ENCODE measurements at places on chromosomes 7 and 10.
A peak's percentile ranks its signal among the peaks of the same experiment; 100 is the strongest.

DNA sequence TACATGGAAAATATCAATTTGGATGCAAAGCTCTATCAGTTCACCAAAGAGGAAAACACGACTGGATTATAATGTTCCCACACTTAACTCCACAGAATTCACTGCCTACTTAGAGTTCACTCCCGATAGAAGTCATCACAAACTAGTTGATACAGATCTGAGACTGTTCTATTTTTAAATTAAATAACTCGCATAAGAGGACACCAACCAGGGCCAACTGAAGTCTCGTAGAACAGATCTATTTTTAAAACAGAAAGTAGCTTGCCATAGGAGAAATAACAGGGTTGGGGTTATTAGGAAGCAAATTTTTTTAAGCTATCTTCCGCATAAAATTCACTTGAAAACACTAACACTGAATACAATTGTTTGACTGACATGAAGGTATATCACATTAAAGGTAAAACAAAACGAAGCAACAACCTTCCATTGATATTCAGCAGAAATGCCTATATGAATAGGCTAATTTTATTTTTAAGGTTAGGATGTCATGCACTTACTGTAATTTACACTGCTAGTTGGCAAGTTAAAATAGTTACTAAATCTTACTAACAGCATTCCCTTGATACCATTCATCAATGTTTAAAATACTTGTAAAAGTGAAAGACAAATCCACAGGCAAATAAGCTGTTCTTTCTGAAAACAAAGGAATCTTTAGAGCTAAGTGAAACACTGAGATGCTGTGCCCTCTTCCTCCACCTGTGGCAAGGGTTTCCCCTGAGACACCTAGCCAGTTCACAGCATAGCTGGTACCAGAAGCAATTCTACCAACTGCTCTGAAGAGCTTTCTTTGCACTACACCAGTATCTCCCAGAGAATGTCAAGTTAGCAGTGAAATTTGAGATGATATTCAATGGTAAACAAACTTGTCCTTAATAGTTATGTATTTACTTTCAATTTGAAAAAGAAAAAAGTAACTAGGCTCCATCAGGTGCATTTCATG, 186.7 kb upstream of the ANK3 start:
- DNase-seq = no peak

GRCh38 chr10:97724341-97724941, 10.9 kb downstream of the MARVELD1 start:
- peak; percentile 32 for DNase-seq

GRCh38 chr10:102112210-102112817, 7.9 kb downstream of the LDB1 start:
- no peak for DNase-seq

DNA sequence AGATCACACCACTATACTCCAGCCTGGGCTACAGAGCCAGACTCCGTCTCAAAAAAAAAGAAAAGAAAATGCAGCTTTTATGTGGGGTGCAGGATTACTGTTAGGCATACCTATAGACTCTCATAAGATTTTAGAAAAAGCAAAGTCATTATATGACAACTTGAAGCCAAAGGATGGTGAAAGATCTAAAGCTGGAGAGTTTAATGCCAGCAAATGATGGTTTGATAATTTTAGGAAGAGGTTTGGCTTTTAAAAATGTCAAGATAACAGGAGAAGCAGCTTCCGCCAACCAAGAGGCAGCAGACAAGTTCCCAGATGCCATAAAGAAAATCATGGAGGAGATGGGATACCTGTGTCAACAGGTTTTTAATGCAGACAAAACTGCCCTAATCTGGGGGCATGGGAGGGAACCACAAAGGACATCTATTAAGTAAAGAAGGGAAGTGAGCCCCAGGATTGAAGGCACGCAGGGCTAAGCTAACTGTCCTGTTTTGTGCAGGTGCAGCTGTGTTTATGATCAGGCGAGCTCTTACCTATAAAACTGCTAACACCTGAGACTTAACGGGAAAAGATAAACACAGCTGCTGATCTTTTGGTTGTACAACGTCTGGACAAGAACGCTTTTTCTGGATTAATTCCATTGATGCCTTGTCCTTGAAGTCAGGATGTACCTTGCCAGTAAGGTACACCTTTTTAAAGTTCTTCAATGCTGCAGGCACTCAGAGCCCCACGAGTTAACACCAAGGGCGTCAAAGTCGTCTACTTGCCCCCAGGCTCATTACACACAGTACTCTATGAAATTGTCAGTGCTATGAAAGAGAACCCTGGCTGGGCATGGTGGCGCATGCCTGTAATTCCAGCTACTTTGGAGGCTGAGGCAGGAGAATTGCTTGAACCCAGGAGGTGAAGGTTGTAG, 10.5 kb upstream of the ANKRD61 start:
- DNase-seq = no peak

- no peak for DNase-seq
Observed at GRCh38 chr10:110597476-110597875, 30.0 kb downstream of the SMC3 start.

DNA sequence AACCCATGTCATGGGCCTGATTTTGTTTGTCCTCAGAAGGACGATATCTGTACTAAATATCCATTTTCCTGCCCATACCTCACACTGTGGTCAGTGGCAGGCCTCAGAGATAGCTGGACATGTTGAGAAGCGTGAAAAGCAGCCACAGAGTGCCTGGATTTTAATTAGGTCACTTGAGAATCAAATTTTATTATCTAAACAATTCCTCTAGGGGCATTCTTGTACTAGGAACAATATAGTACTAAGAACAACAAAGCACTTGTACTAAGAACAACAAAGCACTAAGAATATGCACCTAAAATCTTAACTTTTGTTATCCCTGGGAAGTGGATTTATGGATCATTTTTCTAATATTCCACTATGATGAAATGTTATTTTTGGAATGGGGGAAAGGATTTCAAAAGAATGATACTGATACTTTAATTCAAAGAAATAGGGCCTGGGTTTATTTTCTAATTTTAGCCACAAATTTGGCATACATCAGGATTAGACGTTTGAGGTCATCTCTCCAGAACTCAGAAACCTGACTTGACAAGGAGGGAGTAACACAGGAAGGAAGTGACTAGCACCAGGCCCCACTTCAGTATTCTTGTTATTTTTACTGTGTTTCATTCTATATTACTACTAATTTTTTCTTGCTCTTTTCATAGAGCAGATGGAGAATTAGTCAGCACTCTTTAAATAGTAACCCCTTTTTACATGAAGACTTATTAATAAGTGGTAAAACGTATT, 112.2 kb downstream of the EXOC4 start:
- DNase-seq = peak; percentile 74

DNA sequence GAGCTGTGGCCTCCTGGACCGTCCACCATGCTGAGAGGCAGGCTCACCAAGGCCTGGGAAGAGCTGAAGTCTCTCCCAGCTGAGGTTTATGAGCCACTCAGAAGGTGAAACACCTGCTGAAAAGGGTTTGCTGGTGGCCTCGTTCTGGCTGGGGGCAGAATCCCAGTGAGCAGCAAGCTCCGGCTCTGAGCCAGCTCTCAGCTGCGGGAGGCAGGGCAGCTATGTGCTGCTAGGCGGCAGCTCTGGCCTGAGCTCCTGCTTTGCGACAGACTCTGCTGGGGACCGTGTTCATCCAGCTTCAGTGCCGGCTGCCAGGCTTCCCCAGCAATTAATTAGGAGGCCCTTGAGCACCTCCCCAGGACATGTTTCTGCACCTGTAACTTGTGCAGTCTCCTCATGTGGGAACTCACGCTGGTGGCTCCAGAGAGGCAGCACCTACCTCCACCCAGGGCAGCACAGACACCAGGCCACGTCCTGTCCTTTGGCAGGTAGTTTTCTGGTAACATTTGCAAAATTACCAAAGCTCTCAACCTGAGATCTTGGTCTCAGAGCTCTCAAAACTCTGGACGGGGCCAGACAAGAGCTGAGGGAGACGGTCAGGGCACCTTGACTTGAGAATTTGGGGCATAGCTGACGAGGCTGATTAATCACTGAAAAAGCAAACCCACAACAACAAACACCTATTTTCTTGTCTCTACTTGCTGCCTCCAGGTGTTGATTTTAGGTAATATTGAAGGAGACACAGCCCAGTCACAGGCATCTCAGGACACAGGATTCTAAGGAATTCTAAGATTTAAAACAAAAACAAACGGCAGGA, 185.0 kb downstream of the TCERG1L start:
- DNase-seq = peak; percentile 23

DNA sequence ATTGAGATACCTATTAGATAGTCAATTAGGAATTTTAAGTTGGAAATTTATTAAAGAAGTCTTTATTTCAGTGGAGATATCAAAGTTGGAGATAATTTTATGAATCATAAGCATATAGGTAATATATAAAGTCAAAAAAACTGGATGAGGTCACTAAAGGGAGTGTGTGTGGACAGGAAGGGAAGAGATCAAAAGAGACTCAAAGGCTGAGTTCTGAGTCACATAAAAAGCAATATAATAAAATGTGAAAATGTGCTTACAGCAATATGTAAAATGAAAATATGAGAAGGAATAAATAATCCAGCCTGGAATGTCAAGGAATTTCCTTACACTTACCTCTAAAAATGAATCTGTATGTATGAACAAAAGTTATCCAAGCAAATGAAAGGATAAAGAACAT, 583.3 kb upstream of the SORCS1 start:
- no peak for DNase-seq

GRCh38 chr7:120360918-120361317, 87.9 kb downstream of the KCND2 start:
- no peak for DNase-seq

DNA sequence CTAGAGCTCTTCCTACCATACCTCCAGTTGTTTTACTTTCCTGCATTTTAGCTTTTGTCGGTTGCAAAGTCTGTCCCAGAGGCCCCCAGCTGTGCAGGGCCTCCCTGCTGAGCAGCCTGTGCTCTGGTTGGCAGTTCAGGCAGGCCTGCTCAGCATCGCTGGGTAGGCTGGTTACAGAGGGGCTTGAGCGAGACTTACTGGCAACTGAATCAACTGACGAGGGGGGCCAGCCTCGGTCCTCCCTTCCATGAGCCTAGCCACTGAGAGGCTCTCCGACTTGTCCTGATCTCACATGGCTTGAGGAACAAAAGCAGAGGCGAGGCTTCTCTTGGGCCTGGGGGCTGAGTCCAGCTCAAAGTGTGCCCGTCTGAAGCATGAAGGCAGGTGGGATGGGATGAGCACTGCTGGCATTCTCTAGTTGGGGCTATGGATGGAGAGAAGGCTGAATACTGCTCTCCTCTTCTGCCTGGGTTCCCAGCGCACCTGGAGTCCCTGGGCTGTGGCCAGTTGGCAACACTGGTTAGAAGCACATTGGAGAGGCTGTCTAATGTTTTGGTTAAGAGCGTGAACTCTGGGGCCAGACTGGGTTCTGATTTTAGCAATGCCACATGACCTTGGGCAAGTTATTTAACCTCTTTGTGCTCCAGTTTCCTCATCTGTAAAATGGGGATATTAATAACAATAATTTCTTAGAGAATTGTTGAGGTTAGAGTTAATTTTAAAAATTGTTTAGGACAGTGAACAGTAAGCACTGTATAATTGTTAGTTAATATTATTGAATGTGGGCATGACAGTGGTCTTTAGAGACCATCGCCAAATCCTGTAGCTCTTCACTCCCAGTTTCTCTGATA, 6.9 kb upstream of the SFRP5 start:
- no peak for DNase-seq

- DNase-seq = no peak
Observed at GRCh38 chr10:86313621-86314041, 53.0 kb downstream of the GRID1 start.

GRCh38 chr10:112907893-112908292, 42.2 kb upstream of the TCF7L2 start:
- DNase-seq = peak; percentile 51

DNA sequence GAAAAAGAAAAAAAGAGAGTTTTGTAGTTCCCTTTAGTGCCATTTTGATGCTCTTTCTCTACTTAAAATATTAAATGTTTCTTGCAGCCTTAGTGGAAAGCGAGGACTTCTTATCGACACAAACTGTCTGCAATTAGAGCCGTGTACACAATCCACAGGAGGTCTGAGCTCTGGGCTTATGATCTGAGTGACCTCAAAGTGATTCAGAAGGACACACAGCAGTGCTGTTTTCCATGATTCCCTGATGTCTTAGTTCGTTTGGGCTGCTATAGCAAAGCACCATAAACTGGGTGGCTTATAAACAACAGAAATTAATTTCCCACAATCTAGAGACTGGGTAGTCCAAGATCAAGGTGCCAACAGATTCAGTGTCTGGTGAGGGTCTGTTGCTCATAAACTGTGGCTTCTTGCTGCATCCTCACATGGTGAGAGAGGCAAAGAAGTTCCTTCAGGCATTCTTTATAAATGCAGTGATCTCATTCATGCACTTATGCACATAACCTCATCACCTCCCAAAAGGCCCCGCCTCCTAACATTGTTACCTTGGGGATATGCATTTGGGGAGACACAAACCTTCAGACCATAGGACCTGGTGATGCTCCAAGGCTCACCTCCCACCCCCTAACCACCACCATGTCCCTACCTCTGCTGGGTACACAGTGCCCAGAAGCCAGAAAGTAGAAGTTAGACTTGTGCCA, 204.5 kb upstream of the GHITM start:
- no peak for DNase-seq

- DNase-seq = no peak
Observed at GRCh38 chr10:29057822-29058331, 231.0 kb upstream of the LYZL1 start.

- no peak for DNase-seq
Observed at GRCh38 chr10:114349522-114350215, 54.6 kb downstream of the AFAP1L2 start.

DNA sequence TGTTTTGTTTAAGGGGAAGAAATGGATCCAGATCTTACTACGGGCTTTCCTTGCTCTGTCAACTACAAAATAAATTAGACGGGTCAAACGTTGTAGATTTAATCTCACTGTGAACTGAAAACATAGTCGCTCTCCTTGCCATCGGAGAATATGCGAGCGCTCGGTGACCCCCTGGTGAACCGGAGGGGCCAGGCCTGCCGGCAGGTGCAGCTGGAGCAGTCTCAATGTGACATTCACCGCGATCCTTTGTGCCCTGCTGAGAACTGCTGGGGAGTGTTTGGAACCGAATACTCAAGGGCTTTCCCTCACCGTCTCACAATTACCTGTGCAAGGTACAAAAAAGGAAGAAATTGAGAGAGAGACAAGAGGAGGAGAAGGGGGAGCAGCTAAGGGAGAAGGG, 174.1 kb upstream of the GPR26 start:
- DNase-seq = no peak

DNA sequence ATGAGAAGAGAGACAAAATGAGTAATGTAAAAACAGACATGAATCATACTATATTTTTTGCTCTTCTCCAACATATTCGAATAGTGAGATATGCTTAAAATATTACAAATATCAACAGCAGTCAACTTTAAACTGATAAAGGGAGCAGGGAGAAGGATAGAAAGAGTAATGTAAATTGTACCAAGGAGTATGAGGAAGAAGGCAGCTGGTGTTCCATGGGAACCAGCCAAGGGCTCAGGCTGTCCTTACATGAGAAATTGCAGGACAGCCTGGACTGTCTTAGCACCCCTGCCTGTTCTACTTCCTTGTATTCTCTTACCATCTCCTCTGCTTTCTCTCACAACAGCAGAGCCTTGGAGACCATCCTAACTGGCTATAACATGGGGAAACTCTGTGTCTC, 128.7 kb downstream of the TSPAN12 start:
- DNase-seq = no peak

Measured in HT1080 (cell line).